ENCODE measurements at places on chromosomes 11 and 22. TPM values are rescaled to one million over a fixed set of nuclear protein-coding genes. Genes with fewer than 3 reads are reported as not detected.

GRCh38 chr11:776263-776560, 1.1 kb downstream of the GATD1 start:
- ATAC-seq, result no peak

DNA sequence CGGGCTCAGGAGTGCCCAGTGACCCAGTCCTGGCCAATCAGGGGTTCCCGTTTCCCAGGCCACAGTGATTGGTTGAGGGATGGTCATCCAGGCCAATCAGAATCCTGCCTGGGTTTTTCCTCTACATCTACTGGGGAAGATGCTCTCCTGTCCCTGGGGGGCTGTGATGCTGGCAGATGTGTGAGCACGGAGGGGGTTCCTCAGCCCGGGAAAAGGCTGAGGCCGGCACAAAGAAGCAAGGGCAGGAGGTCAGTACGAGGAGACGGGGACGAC, 171.2 kb downstream of the CTTN start:
- ATAC-seq, result no peak

DNA sequence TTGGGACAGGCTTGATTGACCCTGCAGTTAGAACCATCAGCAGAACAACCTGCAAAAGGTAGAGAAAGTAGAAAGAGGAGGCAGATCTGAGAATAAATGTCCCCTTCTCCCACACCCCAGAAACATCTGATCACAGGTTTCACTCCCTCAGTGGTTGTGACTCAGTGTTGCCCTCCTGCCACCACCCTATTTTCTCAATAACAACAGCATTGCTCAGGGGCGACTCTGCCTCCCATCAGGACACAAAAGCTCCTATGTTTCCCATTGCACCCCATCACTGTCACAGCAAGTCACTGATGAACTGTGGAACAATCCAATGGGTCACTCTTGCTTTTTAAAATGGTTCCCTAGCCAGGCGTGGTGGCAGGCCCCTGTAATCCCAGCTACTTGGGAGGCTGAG, 110.2 kb downstream of the RASSF10 start:
- peak; percentile 35 for ATAC-seq

- no peak for ATAC-seq
Observed at GRCh38 chr11:6405846-6406245, 13.0 kb downstream of the APBB1 start.

DNA sequence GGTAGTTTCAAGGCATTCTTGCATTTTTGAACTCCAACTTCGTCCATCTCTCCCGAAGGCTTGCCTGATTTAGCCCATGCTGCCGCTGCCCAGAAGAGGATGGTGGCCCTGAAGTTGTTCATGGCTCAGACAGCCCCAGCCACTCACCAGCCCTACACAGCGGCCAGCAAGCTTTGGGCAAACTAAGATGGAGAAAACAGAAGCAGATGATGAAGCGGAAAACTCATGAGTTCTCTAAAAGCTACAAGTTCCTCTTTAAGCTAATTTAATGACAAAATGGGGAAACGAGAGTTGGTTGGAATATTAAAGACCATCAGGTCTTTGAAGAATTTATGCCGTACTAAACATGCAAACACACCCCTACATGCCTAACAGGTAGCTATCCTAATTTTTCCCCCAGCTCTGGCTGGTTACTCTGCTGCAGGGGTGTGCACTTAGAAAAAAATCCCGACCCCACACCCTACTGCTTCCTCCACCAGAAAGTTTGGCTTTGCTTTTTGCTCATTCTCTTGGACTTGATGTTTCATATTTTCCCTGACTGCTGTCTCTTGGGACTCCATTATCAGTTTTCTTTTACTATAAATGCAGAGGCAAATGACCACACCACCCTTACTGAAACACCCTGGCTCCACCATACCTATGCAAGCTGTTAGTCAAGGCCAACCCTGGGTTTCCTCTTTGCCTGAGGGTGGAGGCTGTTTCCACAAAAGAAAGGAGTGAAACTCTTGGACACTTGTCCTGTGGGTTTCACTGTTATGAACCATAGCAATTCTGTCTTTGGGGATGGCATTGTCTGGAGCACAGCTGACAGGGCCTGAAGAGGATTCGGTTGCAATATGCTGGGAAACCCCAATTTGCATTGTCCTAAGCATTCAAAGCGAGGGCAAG, at the start of gene MPEG1:
MPEG1 (minus strand) TSS at position 184 of the 888 bp plus-strand sequence; CDS start at position 122, 62 bp downstream.
- no peak for ATAC-seq

DNA sequence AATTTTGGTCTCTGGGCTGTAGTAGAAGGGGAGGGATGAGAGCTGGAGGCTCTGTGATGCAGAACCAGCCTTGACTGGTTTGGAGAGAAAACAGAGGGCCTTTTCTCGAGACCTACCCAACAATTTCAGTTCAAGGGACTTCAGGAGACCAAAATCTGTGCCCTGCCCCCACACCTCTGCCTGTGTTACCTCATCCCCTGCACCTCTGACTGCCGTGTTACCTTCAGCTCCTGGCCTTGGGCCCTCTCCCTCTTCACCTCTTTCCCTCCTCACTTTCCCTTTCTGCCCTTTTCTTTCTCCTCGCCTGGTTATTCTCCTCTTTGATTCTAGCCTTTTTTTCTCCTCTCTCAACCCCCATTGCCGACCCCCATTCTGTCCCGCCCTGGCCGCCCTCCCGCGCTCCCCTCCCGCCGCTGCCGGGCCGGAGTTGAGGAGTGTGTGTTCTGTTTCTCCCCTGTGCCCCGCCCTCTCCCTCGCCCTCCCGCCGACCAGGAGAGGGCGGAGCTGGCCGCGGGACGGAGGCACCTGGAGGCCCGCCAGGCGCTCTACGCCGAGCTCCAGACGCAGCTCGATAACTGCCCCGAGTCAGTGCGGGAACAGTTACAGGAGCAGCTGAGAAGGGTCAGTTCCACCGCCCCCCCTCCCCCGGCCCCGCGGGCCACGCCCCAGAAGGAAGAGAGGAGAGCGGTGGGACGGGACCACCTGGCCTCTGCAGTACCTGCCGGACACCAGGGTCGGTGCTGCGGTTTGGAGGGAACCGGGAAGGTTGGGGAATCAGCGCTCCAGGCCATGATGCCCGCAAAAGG, 27.2 kb downstream of the PHLDB1 start:
- ATAC-seq, result peak; percentile 73

DNA sequence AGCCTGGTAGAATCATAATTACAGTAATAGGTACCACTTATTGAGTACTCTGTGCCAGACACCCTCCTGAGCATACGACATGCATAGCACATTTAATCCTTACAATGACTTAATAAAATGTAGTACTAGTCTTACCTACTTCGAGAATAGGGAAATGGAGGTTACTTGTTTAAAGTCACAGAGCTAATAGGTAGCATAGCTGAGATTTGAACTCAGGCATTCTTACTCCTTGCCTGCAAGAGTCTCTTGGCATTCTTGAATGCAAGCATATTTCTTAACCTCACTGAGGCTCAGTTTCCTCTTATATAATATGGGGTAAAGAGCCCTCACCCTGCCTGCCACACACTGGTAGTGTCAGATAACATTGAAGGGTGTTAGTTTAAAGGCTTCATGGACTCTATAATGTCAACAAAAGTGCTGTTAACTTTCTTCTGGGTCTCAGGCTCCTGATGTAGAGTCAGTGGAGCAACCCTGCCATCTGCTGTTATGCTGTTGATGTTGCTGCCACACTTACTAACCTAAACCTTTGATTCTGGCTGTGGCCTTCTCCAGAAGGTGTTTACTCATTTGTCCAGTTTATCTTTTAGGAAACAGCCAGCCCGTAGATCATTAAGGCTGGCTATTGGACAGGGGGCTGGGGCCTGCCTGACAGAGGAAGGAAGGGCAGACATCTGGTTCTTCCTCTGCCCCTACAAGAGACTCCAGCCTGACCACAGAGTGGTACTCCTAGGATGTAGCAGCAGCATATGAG, 18.9 kb downstream of the LIMK2 start:
- ATAC-seq, result peak; percentile 72

Gene CHST1
- 3.0 TPM for total RNA-seq

- ATAC-seq, result no peak
Observed at GRCh38 chr22:19407649-19408606, 23.6 kb downstream of the HIRA start.

DNA sequence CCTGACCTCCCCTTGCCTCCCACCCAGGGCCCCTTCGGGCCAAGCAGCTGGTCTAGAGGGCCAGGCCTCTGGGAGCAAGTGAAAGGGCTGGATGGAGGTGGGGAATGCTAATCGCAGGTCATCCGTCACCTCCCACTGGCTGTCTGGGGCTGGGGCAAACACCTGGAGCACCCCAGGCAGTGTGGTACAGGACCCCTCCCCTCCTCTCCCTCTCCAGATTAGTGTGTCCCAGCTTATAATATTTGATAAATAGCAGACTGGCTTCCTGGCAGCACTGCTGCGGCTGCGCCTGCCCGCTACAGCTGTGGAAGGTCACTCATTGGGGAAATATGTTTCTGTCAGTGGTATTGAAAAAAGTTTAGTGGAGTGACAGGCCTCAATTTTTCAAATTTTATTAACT, 90.7 kb upstream of the PHOX2A start:
- ATAC-seq, result no peak

DNA sequence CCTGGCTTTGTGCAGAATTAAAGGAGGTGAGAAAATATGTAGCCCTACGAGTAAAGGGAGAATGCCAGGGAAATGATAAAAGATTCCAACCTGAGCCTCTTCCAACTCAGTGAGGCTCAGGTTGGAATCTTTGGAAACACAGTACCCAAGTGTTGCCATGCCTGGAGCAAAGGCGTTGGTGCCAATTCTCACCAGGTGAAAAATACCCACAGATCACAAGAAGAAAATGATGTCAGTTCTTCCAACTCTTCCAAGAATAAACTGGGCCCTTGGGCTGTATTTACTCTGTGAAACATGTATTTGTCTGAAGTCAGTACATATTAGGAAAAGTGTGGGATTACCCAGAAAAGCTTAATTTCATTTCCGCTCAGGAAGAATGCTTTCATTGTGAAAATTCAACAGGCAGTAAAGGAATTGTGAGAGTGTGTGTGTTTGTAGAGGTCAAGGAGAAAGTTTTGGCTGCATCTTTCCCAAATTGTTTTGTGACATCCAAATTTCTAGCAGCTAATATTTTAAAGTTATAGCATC, 235.3 kb upstream of the MPPED2 start:
- no peak for ATAC-seq

- ATAC-seq, result no peak
Observed at GRCh38 chr22:22485524-22485923, 23.0 kb downstream of the ZNF280B start.

GRCh38 chr22:44391015-44391414, 78.3 kb upstream of the SHISAL1 start:
- ATAC-seq, result no peak

DNA sequence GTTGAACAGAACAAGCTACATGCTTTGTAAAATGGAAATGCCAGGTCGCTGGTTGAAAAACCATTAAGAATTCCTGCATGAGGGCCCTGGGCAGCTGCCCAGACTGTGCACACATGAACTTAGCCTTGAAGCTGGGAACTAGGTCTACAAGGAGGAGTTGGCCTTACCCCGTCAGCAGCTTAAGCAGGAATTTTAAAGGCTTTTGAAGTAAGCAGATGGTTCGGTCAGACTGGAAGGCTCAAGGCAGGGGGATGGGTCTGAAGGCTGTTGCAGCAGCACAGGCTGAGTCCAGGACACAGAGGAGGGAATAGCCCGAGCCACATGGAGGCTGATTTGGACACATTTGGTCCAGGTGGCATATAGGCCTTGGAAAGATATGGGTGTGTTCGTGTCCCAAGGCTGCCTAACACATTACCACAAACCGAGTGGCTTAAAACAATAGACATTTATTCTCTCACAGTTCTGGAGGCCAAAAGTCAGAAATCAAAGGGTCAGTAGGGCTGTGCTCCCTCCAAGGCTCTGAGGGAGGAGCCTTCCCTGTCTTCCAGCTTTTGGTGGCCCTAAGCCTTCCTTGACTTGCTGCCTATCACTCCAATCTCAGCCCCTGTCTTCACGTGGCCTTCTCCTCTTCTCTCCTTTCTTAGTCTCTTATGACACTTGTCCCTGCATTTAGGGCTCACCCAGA, 11.6 kb downstream of the LIF start:
- ATAC-seq, result no peak

DNA sequence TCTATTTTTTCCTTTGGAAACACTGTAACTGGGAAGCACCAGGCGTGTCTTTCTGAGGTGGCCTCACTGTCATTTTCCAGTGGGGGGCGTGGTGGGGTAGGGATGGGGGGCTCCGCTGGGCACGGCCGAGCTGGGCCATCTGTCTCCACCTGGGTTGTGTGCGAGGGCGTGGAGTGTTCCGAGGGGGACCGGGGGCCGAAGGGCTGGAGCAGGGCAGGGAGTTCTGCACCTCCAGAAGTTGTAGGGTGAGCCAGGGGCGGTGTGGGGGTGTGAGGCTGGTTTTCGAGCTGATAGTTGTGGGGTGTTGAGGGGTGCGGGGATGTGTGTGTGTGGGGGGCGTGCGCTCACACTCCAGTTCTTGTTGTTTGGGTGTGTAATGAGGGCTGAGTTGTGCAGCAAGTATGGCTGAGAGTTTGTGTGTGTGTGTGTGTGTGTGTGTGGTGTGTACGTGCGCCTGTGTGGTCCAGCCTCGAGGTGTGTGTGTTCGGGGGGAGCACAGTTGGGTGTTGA, 10.8 kb downstream of the YPEL4 start:
- ATAC-seq, result no peak

GRCh38 chr11:109821511-109821910, 271.7 kb upstream of the ZC3H12C start:
- no peak for ATAC-seq

GRCh38 chr11:126257764-126258163, 10.9 kb downstream of the SRPRA start:
- ATAC-seq, result no peak

DNA sequence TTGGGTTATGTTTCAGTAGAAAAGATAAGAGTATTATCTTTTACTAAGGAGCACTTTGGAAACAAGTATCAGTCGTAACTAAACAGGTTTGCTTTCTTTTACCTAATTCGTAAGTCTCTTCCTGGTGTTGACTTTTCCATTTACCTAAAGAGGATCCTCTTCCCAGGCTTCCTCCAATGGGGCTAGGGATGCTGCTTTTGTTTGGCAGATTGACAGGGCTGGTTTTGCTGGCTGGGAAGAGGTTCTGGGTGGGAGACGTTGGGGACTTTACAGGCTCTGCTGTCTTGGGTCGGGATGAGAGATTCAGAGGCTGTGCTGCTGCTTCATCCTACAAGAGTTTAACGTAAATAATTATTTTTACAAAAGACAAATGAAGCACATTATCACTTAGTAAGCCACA, 306.7 kb downstream of the SOX6 start:
- ATAC-seq, result no peak

DNA sequence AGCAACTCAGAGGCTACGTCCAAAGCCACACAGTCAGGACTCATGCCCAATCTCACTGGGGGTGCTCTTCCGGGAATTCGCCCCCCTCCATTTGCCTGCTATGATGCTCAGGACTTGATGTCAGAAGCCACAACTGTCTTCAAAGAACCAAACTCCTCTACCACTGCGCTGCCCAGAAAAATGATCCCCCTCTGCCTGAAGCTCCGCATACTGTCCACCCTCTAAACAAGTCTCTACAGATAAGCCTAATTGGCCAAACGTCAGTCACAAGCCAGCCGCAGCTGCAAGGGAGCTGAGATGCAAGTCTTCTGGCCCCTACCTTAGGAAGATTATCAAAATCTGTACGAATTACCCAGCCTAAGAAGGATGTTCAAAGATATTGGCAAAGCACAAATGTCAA, 294.6 kb downstream of the BUD13 start:
- ATAC-seq, result no peak
